NK-92 treated with Interleukin-12 subunit alpha and Interleukin-12 subunit beta, amount 100 ng/mL, for 24 hours (cell line): ENCODE measurements at places on chromosomes 11 and 22.

DNA sequence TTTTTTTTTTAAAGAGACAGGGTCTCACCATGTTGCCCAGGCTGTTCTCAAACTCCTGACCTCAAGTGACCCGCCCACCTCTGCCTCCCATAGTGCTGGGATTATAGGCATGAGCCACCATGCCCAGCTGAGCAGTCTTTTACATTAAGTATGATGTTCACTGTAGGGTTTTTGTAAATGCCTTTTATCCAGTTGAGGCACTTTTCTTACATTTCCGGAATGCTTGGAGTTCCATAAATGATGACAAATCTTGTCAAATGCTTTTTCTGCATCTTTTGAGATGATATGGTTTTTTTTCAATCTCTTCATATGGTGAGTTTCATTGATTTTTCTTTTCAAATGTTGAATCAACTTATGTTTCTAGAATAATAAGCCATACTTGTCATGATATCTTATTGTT lies 29.4 kb upstream of the CTTN start:
- DNase-seq, result no peak

DNA sequence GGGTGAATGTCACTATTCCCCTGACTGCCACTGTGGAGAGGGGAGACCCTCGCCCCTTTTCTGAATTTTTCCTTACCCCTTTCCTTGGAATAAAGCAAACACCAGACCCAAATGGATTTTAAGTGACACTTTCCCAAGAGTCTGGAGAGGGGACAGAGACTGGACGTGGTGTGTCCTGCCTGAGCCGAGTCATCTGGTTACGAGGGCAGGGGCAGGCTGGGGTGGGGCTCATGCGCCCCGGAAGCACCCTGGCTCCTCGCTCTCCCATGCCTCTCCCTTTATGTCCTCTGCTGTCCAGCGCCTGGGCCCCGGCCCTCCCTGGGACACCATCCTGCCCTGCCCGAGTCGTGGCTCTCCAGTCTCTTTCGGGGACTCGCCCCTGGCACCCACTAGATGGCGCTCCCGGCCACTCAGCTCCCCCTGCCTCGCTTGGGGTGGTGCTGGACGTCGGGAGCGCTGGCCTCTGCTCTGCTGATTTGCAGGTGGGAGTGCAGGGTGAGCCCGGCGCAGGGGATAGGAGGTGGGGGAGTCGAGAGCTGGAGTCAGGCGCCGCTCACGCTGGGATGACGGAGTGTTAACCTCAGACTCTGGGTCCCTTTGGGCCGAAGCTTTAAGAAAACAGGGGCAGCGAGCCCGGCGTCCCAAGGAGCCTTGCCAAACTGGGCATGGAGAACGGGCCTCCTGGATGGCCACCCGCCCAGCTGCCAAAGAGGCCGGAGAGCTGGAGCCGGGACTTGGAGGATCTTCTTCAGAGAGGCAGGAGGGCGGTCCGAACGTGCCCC lies 89.8 kb downstream of the RPS6KA4 start:
- peak; percentile 23 for DNase-seq

GRCh38 chr11:75424396-75424795 lies 8.6 kb downstream of the KLHL35 start:
- no peak for DNase-seq

DNA sequence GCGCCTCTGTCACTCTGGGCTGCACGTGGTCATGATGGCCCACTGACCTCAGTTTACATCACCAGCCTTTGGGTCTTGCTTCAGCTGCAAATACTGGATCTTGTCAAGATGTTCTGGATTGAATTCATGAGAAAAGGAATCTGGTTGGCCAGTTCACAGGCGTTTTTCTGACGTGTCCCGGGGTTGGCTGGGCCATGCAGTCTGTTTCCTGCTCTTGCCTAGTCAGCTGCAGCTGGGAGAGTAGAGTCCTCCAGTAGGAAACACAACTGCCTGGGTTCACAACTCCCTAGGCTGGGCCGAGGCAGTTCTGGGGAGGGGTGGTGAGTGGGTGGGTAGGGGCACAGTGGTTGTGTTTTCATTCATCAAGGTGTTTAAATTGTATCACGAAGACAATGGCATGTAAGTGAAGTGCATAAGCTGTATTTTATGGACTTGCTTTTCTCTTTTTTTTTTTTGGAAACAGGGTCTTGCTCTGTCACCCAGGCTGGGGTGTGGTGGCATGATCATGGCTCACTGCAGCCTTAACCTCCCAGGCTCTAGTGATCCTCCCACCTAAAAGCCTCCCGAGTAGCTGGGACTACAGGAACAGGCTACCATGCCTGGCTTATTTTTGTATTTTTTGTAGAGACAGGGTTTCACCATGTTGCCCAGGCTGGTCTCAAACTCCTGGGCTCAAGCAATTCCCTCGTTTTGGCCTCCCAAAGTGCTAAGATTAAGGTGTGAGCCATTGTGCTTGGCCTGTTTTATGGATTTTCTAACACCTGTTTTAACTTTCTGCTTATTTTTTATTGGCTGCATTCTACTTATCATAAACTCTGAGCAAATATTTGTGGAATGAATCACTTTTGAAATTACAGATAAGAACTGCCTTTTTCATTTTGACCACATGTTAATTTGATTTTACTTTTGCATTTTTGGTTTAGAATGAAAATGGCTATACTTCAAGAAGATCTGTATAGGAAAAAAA lies 54.0 kb upstream of the PITPNB start:
- DNase-seq, result no peak
